ENCODE measurements at places on chromosomes 1 and 21.

- no peak for DNase-seq
Observed at GRCh38 chr1:15342408-15342967, 67.2 kb upstream of the EFHD2 start.

DNA sequence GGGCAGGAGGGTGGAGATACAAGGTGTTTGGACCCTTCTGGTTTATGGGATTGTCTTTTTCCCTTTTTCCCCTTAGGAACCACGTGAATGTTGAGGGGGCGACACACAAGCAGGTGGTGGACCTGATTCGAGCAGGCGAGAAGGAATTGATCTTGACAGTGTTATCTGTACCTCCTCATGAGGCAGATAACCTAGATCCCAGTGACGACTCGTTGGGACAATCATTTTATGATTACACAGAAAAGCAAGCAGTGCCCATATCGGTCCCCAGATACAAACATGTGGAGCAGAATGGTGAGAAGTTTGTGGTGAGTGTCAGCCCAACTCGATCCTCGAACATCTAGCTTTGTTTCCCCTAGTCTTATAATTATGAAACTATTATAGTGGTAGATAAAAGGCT lies 27.0 kb downstream of the SNX27 start:
- DNase-seq = no peak

DNA sequence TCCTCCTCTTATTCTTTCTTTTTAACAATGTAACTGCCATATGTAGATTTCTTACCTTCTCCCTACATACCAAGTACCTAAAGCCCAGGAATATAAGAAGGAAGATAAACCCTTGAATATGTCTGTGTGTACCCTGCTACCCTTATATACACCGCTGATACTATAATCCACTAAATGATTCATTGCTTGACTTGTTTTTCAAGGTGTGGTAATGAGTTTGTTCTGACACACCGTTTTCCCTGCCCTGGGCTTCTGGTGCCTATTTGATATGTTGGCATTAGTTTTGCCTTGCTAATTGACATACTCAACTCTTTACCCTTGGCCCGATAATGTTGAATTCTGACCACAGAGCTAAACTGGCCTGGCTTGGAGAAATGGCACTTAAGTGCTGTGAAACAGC lies 64.3 kb downstream of the IL23R start:
- no peak for DNase-seq

DNA sequence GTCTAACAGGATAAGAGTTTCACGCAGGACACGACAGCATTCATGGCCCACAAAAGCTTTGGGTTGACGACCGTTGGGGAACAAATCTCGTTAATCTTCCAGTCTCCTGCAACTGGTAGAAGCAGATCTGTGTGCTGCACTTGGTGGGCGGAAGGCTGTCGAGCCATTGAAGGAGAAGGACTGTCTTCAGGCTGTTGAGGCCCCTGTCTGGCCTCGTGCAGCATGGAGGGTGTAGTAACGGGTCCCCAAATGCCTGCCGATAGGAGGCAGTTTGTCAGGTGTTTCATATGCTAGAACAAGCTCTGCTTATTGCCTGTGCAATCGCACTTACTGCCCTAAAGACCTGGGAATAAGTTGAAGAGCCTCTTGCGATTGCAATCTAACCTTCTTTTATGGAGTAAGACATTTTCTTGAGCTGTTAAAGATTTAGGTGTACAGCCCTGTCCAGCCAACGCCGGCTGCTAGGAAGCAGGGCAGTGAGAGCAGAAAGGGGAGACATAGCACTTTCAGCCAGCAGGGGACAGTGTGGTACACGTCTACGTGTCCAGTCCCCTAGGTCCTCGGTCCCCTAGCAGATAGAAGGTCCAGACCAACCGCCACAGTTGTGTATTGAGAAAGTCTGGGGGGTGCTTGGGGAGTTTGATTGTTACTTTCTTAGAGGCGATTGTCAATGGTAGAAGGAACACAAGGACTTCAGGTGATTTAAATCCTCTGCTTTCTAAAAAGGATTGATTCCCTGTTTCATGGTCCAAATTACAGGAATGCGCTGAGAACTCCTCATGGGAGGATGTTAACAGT lies 102.3 kb upstream of the TMPRSS2 start:
- DNase-seq = no peak

GRCh38 chr1:44676484-44677200 lies 2.1 kb downstream of the ARMH1 start:
- DNase-seq = no peak

GRCh38 chr1:89710498-89711139 lies 77.7 kb downstream of the LRRC8C start:
- no peak for DNase-seq

- no peak for DNase-seq
Observed at GRCh38 chr21:37711286-37711829, 204.9 kb downstream of the KCNJ6 start.

GRCh38 chr1:226481133-226481532 lies 67.4 kb upstream of the STUM start:
- DNase-seq = no peak

DNA sequence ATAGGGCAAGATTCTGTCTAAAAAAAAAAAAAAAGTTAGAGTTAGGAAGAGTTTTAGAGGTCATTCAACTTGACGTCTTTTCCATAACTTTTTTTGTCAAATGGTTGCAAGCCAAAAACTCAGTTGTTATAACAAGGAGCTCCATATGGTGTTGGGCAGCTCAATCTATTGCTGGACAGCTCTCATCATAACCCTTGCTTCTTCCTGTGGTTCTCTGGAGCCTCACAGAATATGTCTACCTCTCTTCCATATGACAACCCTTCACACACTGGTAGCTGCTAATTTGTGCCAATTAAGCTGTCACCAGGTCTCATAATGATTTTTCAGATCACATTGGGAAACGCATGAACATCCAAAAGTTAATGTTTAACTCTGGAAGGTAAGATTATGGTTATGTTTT lies 57.8 kb upstream of the SLC16A1 start:
- DNase-seq = no peak

DNA sequence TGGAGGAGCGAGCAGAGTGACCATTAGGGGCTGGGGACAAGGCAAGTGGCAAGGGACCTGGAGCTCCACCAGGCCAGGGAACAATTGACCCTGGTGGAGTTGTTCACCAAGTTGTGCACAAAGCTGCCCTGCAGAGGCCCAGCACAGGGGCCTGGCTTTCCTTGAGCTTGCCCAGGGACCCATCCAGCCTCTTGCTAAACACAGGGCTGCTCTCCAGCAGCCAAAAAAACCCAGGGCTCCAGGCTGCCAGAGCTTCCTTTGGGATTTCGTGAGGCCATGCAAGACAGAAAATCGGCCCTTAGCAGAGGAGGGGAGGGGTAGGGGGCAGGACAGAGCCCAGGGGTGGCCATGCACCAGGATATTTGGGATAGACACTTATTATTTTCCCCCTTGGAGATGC lies 32.6 kb downstream of the LRP8 start:
- no peak for DNase-seq

DNA sequence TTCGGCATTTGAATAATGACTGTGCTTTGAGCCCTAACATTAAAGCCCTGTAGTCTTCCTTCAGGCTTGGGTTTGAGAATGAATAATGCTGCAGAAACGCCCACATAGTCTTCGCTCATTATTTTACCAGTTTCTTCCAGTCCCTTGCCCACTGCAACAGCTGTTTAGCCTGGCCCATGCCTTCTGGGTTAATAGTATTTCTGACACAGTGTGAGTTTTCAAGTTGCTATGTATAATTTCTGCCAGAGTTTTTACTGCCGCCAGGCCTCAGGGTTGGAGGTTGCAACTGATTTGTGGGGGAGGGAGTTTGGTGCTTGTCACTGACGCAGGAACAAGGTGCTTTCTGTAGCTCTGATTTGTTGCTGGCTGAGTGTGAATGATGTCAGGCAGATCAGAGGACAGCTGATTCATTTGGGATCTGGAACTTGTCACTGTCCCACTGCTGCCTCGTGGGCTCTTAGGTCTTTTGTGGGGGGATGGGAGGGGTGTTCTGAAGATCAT lies 109.8 kb downstream of the MAST2 start:
- no peak for DNase-seq

DNA sequence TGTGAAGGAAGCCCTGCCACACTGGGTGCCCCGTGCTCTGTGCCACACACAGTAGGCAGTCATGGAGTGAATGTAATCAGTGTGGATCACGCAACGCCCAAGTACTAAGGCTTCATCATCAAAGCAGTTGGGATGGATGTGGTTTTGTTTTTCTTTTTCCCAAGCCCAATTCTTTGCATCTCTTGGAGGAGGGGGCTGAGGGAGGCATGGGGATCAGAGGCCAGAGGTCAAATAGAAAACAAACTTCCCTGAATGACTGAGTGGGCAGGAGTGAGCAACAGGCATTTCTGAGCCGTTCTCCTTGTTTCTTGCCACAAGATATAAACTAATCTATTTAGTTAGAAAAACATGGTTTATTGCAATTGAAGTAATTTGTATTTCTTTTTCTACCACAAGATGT lies 85.3 kb downstream of the TRABD2B start:
- DNase-seq = no peak

DNA sequence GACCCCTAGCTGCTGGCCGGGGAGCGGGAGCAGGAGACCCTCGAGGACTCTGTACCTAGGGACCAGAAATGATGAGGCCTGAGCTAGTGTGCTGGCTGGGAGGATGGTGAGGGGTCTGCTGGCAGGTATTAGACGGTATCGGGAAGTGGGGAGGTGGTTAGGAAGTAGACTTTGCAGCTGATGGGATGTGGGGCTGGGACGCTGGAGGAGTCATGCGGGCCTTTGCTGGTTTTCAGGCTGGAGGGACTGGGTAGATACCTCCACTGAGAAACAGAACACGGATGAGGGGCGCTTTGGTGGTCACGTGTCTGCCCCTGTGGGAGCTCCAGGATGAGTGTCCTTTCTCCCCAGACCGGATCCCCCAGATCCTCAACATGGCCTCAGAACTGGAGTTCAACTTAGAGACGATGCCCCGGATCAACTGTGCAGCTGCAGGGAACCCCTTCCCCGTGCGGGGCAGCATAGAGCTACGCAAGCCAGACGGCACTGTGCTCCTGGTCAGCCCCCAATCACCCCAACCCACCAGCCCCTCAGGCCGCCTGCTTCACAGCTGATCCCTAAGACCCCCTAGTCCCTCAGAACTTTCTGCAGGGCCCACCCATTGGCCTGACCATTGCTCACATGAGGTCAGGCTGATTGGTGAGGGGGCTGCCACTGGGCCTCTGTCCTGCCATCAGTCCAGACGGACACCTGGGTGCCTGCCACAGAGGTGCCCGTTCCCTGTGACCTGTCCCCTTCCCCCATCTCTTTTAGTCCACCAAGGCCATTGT lies 8.0 kb downstream of the TIE1 start:
- DNase-seq = no peak

GRCh38 chr1:228016181-228016510 lies 9.3 kb downstream of the WNT3A start:
- no peak for DNase-seq

GRCh38 chr1:60281360-60281932 lies 207.9 kb upstream of the C1orf87 start:
- no peak for DNase-seq

GRCh38 chr1:85356130-85356529 lies 79.7 kb upstream of the BCL10 start:
- DNase-seq = no peak

DNA sequence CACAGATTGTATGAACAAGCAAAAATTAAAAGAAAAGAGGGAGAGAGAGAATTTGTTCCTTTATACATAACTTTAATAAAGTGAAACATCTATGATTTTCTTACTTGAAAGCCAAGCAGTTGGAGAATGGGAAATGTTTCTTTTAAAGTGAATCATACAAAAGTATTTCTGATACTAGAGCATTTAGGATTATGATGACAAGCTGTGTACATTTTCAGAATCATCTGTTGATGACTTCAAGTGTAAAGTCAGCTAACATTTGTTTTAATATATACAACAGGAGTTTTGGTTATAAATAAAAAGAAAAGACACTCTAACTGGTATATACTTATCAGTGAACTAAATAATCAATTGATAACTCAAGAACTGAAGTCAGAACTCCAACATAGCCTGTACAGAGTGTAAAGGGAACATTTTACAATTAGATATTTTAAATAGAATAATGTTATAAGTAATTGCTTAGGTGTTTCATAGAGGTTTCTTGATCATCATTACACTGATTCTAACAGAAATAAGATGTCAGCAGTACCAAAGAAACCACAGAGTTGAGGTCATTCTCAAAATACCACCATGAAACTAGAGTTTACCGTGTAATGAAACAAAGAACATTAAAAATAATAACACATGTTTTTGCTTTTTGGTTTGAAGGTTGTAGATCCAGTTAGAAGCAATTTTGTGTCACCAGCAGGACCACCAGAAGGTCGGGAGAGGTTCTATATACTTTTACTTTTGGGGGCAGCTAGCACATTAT lies 103.4 kb downstream of the COL24A1 start:
- no peak for DNase-seq

DNA sequence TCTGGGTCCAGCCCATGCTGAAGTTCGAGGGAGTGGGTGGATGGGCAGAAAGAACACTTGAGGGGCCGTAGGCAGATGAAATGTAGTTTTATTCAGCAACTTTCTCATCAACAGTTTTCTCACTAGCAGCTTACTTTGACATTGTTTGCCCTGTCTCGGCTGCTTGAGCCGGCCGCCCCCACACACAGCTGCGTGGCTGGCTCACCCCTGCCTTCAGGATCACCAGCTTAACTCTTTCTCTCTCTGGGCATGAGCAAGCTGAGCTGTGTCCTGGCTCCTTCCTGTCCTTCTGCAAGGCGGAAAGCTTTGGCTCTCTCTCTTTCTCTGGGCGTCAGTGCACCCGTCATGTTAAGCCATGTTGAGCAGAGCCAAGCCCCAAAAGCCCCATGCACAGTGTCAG lies 104.4 kb upstream of the GNG12 start:
- DNase-seq = no peak

- no peak for DNase-seq
Observed at GRCh38 chr1:77230051-77230450, 10.8 kb upstream of the PIGK start.

- DNase-seq = no peak
Observed at GRCh38 chr1:98669355-98670296, 8.1 kb downstream of the SNX7 start.

DNA sequence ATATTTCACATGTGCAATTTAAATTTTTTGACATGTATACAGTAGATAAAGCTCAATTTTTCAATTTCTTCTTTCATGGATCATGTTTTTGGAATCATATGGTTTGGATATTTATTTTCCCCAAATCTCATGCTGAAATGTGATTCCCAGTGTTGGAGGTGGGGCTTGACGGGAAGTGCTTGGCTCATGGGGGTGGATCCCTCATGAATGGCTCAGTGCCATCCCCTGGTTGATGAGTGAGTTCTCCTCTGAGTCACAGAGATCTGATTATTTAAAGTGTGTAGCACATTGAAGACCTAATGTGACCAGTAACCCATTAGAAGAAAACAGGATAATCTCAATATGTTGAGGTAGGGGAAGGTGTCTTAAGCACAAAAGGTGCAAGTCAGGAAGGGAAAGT lies 9.1 kb upstream of the IFI16 start:
- no peak for DNase-seq
